ENCODE measurements at places on chromosomes 3 and 15.

DNA sequence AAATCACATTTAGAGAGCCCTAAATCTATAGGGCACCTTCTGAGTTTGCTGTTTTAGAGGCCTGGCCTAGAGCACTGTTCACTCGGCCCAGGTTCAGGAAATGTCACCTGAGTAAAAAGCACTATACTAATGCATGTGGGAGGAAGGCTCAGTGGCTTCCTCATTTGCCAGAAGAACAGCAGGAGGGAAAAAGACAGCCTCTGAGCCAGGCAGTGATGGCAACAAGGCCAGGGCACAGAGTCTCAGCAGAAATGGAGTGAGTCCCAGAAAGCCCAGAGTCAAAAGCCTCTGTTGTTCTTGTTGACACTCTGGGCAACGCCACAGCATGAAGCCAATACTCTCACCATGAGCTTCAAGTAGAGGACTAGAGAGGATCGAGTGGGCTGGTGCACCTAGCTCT lies 25.9 kb downstream of the LTF start:
- DNase-seq = no peak

- DNase-seq = no peak
Measured at GRCh38 chr3:100164743-100165142, 50.4 kb upstream of the FILIP1L start.

GRCh38 chr3:59994732-59995304 lies 945.0 kb upstream of the CFAP20DC start:
- DNase-seq = no peak

DNA sequence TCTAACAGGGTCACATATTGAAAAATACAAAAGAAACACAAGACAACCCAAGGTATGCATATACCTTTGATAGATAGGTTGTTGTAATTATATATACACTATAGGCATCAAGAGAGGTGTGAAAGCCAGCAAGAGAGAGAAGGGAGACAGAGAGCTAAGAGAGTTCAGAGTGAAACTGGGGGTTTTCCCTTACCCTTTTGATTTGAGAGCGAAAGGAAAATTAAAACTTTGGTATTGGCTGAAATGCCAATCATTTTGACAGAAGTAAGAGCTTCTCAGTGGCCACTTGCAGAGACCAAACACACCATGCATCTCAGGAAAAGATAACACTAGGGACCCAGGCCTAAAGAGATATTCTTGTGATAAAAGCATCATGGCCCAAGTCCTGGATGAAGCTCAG lies 183.6 kb downstream of the SHOX2 start:
- no peak for DNase-seq

DNA sequence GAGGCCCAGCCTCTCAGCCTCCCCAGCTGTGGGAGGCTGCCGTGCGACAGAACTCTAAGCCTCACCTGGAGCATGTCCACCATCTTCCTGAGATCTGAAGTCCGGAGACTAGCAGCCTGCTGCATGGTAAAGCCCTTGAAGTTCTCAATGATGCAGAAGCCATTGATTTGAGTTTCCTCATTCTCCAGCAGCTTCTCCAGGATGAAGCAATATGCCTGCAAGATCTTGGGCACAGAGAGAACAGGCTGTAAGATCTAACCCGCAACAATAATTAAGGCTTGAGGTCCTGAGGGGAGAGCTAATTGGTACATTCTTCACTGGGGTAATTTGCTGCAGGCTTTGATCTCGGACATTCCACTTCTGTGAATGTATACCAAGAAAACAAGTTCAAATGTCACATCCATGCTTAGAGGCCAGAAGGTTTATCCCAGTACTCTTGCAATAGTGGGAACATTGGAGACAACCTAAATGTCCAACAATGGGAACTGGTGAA lies 9.7 kb downstream of the RLBP1 start:
- DNase-seq = no peak

- DNase-seq = no peak
Measured at GRCh38 chr3:20488151-20488550, 302.1 kb upstream of the SGO1 start.
